Activated CD8-positive, alpha-beta memory T cell treated with anti-CD3 and anti-CD28 coated beads for 36 hours (primary cell): ENCODE measurements at places on chromosomes 7 and 10. TPM values are rescaled to one million over a fixed set of nuclear protein-coding genes. Genes with fewer than 3 reads are reported as not detected.

CDHR1 gene
- total RNA-seq = 1.8 TPM

PITX3 gene
- total RNA-seq = not detected

AGMO gene
- total RNA-seq = not detected

IDI2 gene
- total RNA-seq = not detected

MYOZ1 gene
- total RNA-seq = not detected

CYP26C1 gene
- total RNA-seq = 0.04 TPM

NAMPT gene
- total RNA-seq = 978 TPM

CLCN1 gene
- total RNA-seq = not detected

BEND7 gene
- total RNA-seq = 0.19 TPM

FRMPD2 gene
- not detected for total RNA-seq

WNT2 gene
- total RNA-seq = not detected

KIF20B gene
- total RNA-seq = 49.6 TPM

ZPBP gene
- total RNA-seq = not detected

PSMC2 gene
- total RNA-seq = 188 TPM

NEUROG3 gene
- not detected for total RNA-seq
